ENCODE measurements at places on chromosomes 6 and 20. TPM values are rescaled to one million over a fixed set of nuclear protein-coding genes. Genes with fewer than 3 reads are reported as not detected.

DNA sequence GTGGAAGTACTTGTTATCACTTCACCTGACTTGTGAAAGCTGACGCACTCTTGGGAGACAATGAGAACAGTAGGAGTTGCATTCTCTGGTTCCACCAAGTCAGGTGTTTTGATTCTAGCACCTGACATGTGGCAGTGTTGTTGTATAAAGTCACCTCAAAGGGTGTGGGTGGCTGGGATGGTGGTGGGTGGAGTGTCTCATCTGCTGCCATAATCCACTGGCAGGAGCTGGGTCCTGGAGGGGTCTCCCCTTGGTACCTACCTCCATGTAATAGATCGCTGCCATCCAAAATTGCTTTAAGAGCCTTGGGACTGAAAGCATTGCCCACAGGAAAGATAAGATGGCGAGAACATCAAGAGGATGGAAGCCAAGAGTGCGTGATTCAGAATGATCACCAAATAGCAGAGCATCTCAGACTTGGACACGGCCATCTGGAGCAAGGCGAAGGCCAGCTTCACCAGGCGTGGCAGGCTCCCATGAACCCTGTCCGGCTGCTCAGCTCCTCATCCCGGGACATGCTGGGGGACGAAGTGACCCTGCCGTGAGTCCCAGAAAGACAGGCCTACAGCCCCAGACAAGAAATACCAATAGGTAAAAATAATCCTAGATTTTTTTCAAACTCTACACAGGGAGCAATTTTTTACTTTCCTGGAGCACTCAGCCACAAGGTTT, 56.6 kb downstream of the NPEPL1 start:
- no peak for DNase-seq

GRCh38 chr6:7649037-7649810, 59.2 kb downstream of the SNRNP48 start:
- no peak for DNase-seq

DNA sequence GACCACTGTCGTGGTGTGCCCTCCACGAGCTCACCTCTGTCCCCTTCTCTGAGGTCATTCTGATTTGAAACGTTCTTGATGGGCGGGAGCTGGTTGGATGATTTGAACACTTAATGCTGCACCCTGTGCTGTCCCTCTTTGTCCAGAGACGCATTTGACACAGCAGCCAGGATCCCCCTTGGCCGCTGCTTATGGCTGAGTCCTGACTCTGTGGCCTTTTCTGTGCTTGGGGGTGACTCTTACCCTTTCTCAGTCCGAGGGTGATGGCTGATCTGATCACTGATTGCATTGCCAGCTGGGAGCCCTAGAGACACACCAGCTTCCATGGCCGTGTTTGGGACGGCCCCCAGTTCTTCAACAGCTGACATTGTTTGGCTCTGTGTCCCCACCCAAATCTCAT, 43.5 kb upstream of the FRMD1 start:
- no peak for DNase-seq

DNA sequence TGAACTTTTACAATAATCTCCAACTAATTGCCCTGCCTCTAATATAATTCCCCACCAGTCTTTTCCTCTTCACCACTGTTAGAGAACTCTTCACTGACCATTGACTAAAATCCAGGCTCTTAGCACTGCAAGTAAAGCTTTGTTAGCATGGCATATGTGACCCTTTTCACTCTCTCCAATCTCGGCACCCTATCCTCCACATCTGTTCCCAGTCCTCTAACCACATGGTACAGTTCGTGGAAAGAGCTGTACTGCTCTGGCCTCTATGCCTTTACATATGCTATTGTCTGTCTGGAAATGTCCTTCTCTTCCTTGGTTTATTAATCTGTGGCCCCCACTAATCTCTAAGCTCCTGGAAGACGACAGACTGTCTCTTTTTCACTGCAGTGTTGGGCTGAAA, 63.0 kb upstream of the EIF2S2 start:
- no peak for DNase-seq

DNA sequence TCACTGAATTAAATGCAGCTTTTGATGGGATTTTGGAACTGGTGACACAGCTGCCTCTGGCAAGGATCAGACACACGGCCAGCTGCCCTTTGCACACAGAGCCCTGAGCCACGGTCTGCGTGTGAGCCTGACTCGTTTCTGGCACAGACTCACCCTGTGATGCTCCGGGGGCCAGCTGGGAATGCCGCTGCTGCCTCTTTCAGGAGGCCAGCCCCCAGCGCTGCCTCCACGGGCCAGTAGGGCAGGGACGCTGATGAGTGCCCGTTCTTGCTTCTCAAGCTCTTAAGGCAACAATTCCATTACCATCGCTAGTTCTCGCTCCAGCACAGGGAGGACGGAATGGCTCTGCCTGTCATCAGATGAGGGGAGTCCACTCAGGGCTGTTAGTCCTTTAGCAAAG, 61.6 kb downstream of the IRF4 start:
- no peak for DNase-seq

- DNase-seq = no peak
These were observed 397.9 kb downstream of the SAMD5 start for GRCh38 chr6:147906361-147906760.

Gene ECT2L
- 0.03 TPM for total RNA-seq

Gene HCRTR2
- not detected for total RNA-seq

GRCh38 chr6:50270415-50270814, 220.7 kb upstream of the DEFB112 start:
- no peak for DNase-seq

- DNase-seq = peak; percentile 73
These were observed 3.1 kb upstream of the CABLES2 start for GRCh38 chr20:62409931-62410745.

Gene ZBTB46
- 3.0 TPM for total RNA-seq

GRCh38 chr6:73514746-73515110, 6.1 kb downstream of the EEF1A1 start:
- no peak for DNase-seq

GRCh38 chr6:16950825-16951495, 150.9 kb upstream of the STMND1 start:
- no peak for DNase-seq

DNA sequence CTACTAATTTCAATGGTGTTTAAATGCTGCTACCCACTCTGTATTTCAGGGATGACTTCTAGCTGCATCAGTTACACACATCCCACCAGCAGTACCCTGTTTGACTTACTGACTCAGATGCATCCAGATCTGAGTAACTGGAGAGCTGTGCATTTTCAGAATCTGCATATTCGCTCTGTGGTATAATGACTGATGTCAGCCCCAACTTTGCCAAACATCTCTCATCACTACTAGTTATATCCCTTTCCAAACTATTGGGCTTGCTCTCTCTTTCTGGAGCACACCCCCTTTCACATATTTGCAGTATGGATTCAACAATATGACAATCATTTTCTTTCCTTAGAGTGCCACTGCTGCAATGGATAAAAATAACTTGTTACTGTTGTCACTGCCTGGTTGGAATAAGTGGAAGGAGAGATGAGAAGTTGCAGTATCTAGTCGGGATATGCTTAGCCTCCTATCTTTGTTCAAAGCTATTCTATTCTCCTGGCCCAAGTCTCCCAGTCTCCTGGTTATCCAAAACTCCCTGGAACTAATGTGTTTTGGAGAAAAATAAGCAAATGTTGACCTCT, 3.3 kb upstream of the RSPO3 start:
- DNase-seq = no peak

Gene BPIFB1
- not detected for total RNA-seq

- no peak for DNase-seq
These were observed 13.7 kb downstream of the PNPLA1 start for GRCh38 chr6:36283608-36284007.

- DNase-seq = no peak
These were observed 129.3 kb downstream of the ARID1B start for GRCh38 chr6:156906451-156906850.

Gene GGTLC1
- not detected for total RNA-seq

Gene SLC22A16
- not detected for total RNA-seq

Gene NEDD9
- total RNA-seq = 13.2 TPM

Gene PXMP4
- 5.2 TPM for total RNA-seq

Gene LRRC73
- 0.84 TPM for total RNA-seq

Gene LTB
- 19.4 TPM for total RNA-seq

Gene THEMIS
- total RNA-seq = 0.19 TPM

DNA sequence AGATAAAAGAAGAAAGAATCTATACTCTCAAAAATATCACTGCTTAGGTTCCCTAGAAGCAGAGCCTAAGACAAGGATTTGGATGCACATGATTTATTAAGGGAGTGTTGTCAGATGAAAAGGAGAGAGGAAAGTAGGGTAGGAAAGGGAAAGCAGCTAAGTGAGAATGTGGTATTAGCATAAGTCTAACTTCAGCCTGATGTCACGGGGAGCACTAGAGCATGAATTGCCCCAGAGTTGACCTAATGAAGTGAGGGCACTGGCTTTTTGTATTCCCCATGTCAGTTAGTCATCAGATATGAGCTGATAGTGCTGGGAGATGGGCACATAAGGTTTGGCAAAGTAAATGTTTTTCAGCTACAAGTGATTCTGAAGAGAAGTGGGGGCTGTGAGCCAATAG, 129.0 kb upstream of the THEMIS start:
- no peak for DNase-seq

DNA sequence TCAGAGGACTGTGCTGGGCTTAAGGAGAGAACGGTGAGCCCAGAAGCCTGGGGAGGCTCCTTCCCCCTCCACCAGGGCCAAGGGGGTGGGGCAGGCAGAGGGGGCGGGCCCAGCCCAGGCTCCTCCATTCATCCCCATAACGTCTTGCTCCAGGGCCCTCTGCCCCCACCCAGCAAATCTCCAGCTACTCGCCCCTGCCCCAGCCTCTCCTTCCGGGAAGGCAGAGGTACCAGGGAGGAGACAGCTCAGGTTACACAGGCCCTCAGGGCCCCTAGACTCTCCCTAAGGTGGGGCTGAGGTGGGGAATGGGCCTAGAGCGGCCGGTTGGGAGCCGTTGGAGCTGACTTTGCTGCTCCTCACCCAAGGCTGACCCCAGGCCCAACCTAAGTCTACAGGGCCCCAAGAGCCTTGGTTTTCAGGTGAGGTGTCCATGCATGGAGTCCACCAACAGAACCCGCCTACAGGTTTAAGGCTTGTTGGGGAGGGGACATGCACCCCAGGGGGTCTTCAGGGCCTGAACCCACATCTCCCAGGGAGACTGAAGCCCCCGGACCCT, 1.2 kb downstream of the LAMA5 start:
- DNase-seq = peak; percentile 56

Gene HLA-DPB1
- 156 TPM for total RNA-seq

GRCh38 chr6:2403546-2403945, 158.1 kb upstream of the GMDS start:
- no peak for DNase-seq

Gene MMP24
- total RNA-seq = 2.8 TPM

Gene NELFCD
- 31.1 TPM for total RNA-seq

DNA sequence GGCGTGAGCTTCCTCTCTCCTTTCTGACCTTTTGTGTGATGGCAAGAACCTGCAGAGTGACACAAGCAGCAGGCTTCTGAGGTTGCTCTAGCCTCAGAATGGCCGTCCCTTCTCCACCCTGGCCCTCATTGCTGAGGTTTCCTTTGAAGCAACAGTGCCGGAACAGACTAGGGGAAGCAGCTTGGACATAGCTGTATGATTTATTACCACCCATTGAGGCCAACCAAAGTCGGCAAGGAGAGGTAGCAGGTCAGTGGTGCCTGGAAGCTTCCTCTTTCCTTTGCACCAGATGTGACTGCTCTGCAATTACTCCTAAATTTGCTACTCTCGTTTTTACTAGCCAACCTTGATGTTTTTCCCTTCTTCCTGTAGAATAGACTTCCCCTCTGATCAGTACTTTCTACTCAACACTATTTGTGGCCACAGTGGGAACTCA, 31.4 kb downstream of the PTPN1 start:
- no peak for DNase-seq

DNA sequence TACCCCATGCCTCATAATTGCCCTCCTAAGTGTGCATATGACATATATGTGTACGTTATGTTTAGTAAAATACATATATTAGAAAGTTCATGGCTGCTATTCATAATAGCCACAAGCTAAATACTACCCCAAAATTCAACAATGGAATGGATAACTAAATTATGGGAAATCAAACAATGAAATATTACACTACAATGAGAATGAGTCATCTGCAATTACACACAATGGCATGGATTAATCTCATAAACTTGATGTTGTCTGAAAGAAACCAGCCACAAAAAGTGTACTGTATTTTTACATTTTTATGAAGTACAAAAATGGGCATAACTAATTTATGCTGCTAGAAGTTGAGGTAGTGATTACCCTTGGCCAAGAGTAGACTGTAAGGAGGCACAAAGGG, 477.0 kb downstream of the HAO1 start:
- no peak for DNase-seq

Gene TFAP2C
- 0.49 TPM for total RNA-seq

GRCh38 chr6:130827247-130828149, at the start of gene SMLR1:
TSS of gene SMLR1 (plus strand) at chr6:130827406. CDS start at chr6:130827414, 8 bp downstream.
- DNase-seq = no peak

DNA sequence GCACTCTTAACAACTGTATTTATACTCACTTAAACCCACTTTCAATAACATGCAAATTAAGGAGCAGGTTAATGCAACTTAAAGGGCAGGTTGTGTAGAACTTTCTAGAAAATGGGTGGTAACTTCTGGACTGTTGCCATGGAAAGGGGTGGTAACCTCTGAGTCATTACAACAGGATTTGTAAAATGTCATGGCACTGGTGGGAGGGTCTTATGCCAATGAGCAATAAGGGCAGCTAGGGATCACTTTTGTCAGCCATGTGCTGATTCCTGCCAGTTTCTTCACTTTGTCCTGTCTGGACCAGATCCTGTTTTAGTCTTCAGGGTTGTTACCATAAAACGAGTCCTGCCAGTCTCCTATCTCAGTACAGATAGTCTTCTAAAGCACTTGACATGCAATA, 560.5 kb upstream of the PTCHD4 start:
- no peak for DNase-seq
